Smooth muscle cell of bladder (primary cell): ENCODE measurements at places on chromosomes 11 and 22. TPM values are rescaled to one million over a fixed set of nuclear protein-coding genes. Genes with fewer than 3 reads are reported as not detected.

Gene LMO2
- 0.09 and 0.14 TPM in 2 replicates for total RNA-seq

Gene C22orf42
- not detected in 2 replicates for total RNA-seq

Gene TBX10
- not detected in 2 replicates for total RNA-seq

Gene CD3G
- not detected in 2 replicates for total RNA-seq

Gene NLRP6
- not detected in 2 replicates for total RNA-seq

Gene CEND1
- 0.28 and 0.85 TPM in 2 replicates for total RNA-seq

Gene CHADL
- total RNA-seq, result 0.71 and 1.8 TPM in 2 replicates

Gene FAM180B
- total RNA-seq, result 0.09 TPM in 1 of 2 replicates, not detected in the other

Gene MS4A4A
- total RNA-seq, result not detected in 2 replicates

Gene MS4A7
- total RNA-seq, result not detected in 2 replicates

Gene LGALS1
- 9,331 and 14,244 TPM in 2 replicates for total RNA-seq

Gene FAR1
- total RNA-seq, result 37.8 and 43.5 TPM in 2 replicates

Gene KRTAP5-7
- total RNA-seq, result not detected in 2 replicates

Gene ACRV1
- not detected in 2 replicates for total RNA-seq

Gene GLB1L2
- 0.18 and 0.43 TPM in 2 replicates for total RNA-seq

Gene NEU3
- 4.6 and 6.4 TPM in 2 replicates for total RNA-seq

Gene VPREB1
- total RNA-seq, result not detected in 2 replicates

Gene ZNF215
- 3.1 and 4.3 TPM in 2 replicates for total RNA-seq

Gene HBG2
- not detected in 2 replicates for total RNA-seq
